Activated B cell treated with CpG ODN at 0.5 μM for 24 hours (primary cell): ENCODE measurements at places on chromosomes 3 and 15. TPM values are rescaled to one million over a fixed set of nuclear protein-coding genes. Genes with fewer than 3 reads are reported as not detected.
A peak's percentile ranks its signal among the peaks of the same experiment; 100 is the strongest.

The IMPG2 gene
- 0.20 and 0.29 TPM in 2 replicates for total RNA-seq

DNA sequence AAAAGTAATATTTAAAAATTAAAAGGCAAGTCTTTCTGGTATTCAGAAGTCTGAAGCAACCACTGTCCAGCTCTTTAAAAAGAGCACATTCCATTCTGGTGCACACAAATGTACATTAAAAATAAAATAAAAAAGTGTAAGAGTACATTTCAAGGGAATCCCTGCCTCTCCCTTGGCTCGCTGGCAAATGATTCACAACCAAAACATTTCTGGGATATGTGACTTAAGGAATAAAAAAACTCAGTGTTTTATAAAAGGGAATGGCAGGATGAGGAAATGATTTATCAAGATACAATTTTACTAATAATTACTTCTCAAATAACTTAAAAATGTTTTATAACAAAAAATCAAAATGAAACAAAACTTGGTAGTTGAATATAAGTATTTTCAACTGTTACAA is 23.8 kb upstream of the ANXA2 start:
- no peak for DNase-seq

DNA sequence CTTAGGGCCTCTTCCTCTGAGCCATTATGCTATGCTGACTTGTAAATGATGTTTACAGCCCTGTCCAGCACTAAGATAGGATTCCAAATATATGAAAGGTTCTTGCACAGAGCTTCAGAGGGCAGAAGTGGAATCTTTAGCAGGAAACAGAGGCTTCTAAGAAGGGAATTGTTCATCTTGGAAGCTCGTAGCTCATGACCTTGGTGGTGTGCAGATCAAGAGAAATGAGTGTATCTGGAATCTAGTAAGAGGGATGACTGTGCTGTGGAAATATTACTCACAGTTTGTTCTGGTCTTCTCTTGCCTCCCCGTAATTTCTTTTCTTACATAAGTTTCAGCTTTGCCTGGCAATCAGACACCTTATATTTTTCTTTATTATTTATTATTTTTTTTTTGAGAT is 175.8 kb downstream of the SPATA16 start:
- no peak for DNase-seq

DNA sequence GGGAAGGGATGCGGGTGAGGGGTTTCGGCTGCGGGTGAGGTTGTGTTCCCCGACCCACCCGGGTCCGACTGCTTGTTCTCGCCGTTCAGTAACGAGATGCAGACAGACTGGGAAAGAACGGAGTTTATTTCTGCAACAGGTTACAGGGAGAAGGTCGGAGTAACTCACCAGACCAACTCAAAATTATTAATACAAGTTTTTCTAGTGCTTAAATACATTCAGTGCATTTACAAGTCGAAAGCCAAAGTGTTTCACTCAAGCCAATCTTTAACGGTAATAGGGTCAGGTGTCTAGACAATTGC is 492 bp upstream of the HIGD1A start:
- no peak for DNase-seq

DNA sequence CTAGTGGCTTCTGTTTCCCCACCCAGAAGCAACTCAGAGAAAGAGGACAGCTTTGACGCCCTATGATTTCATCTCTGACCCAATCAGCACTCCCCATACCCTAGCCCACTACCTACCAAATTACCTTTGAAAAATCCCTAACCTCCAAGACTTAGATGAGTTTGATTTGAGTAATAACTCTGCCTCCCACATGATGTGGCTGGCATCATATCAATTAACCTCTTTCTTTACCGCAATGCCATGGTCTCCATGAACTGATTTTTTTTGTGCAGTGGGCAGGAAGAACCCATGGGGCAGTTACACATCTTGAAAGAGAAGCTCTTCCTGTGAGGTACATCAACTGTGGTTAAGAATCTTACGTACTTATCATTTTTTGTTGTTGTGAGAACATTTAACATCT is 25.5 kb upstream of the APOD start:
- no peak for DNase-seq

- DNase-seq, result no peak
These were observed 246.6 kb upstream of the PROK2 start for GRCh38 chr3:72031581-72031980.

DNA sequence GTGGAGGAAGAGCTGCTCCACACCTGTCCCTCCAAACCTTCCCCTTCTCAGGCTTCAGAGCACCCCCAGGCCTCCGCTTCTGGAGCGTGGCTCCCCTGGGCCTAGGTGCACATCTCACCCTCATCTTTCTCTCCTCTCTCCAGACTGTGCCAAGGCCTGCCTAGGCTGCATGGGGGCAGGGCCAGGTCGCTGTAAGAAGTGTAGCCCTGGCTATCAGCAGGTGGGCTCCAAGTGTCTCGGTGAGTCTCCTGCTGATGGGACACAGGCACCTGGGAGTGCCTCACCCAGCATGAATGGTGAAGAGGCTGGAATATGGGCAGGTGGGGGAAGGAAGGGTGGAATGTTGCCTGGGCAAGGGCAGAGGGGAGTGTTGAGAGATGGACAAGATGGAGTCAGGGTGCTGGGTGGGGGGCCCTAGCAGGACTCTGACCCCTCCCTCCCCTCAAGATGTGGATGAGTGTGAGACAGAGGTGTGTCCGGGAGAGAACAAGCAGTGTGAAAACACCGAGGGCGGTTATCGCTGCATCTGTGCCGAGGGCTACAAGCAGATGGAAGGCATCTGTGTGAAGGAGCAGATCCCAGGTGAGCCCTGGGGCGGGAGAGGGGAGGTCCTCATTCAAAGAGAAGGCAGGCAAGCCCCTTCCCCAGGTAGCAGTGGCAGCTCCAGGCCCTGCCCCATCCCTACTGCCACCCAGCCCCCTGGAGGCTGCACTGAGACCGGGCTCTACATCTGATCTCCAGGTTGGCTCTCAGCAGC is 9.1 kb downstream of the PRRT3 start:
- no peak for DNase-seq

- DNase-seq, result no peak
These were observed 47.0 kb upstream of the DLG1 start for GRCh38 chr3:197345390-197345789.

GRCh38 chr3:56121716-56122115 is 346.6 kb downstream of the ERC2 start:
- DNase-seq, result no peak

DNA sequence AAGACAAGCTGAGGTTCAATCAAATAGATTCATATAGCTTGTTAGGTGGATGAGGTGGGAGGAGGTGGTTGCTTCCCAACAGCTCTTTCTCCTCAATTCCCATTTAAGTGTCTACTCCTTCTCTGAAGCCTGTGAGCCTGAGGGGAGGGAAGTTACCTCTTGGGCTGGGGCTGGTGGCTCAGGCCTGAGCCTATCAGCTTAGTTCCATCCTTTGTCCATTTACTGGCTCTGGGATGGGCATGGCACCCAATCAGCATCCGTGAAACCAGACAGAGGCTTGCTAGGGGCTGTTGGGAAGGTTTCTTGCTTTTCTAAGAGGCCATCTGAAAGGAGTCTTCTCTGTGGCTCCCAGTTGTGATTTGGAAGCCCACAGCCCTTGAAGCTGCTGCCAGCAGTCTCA is 57.3 kb downstream of the TAMM41 start:
- DNase-seq, result no peak

The IL12A gene
- total RNA-seq, result 7.0 and 7.8 TPM in 2 replicates

DNA sequence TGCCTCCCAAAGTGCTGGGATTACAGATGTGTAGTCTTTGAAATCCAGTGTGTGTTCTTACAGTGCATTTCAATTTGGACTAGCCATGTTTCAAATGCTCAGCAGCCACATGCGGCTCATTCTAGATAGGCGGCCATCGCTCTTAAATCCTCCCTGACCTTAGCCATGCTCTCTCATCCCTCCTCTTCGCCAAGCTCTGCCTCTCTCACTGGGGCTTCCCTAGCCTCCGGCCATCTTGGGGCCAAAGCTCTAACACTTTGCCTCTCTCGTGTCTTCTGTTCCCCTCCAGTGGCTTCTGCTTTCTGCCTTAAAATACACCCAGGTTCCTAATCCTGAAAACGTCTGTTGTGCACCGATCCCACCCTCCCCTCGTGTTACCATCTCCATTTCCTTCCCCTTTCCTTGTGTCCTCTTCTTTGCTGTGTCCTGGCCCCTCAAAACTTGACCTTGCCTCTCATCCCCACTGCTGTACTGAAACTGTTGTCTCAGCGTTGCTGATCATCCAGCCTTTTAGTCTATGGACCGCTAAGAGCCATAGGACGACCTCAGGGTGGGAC is 1.4 kb upstream of the GHRL start:
- no peak for DNase-seq

DNA sequence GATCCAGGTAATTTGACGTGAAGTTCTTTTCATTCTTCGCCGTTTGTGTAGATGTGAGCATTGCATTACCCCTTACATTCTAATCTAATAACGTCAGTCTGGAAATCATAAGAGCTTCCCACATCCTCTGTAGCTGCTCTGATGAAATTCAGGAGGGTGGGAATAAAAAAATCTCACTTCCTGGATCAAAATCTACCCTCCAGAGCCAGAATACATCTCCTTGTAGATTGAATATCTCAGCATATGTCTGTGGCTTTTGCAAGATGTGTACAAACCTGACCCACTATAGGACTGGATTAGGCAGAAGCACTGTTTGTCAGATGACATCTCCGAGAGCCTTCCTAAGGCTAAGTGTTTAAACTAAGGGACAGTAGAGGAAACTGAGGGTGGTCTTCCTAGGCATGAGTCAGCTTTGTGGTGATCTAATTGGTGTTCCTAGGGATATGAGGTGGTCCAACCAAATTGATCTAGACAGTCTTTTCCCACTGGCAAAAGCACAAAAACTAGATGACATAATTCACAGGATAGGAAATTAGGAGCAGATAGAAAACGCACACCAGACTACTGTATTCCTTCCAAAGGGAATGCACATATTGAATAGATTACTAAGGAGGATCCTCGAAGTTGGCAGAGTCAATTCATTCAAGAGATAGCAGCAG is 216.3 kb upstream of the LRTM1 start:
- no peak for DNase-seq

The THAP10 gene
- 0.27 and 0.34 TPM in 2 replicates for total RNA-seq

The SERINC4 gene
- total RNA-seq, result 0.11 and 0.20 TPM in 2 replicates

The DPPA2 gene
- total RNA-seq, result not detected in 2 replicates

The DNAH12 gene
- 0.05 and 0.22 TPM in 2 replicates for total RNA-seq

The ABI3BP gene
- not detected in 2 replicates for total RNA-seq

- DNase-seq, result no peak
These were observed 4.3 kb upstream of the MTFMT start for GRCh38 chr15:65033659-65034269.

DNA sequence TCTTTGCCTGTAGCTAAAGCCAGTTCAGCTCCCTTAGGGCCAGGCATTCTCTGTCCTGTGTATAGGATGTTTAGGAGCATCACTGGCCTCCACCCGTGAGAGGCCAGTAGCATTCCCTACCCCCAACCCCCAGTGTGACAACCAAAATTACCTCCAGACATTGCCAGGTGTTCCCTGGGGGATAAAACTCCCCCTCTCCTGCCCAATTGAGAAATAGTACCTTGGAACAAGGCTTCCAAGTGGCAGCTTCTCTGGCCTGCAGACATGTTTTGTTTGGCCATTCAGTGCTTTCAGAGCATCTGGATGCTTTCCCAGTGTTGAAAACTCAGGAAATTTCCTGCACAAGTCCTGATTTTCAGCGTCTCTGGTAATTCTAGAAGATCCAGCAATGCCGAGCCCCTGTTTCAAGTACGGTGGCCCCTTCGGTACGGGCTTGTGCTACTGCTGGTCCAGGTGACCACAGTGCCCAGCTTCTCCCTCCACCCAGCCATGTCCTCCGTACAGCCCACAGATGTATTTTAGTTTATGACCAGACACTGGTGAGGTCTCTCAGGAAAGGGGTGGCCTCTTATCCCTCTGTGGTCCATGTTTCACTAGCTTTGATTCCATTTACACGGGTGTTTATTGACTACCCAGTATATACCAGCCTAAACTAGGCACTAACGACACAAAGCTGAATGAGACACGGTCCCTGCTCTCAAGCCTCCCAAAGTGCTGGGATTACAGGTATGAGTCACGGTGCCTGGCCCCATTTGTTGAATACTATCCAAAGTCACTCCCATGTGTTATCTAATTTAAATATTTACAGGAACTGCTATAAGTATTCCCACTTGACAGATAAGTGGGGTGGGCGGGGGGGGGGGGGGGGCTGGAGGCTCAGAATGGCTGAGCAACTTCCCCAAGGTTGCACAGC is 125.4 kb upstream of the RAD18 start:
- no peak for DNase-seq

GRCh38 chr3:47664519-47664918 is 85.9 kb upstream of the CSPG5 start:
- DNase-seq, result no peak

DNA sequence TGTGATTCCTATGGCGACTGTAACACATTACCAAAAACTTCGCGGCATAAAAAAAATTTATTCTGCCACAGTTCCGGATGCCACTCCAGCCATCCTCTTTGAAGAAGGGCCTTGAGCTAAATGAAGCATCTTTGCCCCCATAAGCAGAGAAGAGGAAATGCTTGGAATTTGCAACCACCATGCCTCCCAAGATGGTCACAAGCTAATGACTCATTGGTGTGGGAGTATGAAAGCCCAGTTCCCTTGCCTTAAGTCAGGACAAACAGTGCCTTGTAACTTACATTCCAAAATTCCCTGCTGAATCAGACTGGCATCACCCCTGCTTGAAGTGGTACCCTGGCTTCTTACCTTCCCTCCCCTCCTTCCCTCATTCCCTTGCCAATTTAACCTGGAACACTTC is 1077.4 kb downstream of the EPHA3 start:
- DNase-seq, result no peak

DNA sequence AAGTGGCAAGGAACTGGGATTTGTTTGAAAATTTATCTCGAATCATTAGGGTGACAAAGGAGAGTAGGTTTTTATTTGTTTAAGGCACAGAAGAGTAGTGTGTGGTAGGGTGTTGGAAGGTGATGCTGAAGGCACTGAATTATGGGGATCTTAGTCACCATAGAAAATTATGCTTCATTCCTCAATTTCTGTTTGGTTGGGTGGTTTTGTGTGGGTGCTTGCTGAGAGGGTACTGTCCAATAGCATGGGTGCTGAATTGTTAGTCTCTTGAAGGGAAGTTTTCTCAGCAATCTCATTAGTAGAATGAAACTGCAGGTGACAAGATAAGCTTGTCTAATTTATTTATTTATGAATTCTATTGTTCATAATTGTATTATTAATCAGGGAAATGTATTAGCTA is 610.9 kb downstream of the AGBL1 start:
- DNase-seq, result no peak

- no peak for DNase-seq
These were observed 1039.1 kb downstream of the NAALADL2 start for GRCh38 chr3:175898194-175898593.

DNA sequence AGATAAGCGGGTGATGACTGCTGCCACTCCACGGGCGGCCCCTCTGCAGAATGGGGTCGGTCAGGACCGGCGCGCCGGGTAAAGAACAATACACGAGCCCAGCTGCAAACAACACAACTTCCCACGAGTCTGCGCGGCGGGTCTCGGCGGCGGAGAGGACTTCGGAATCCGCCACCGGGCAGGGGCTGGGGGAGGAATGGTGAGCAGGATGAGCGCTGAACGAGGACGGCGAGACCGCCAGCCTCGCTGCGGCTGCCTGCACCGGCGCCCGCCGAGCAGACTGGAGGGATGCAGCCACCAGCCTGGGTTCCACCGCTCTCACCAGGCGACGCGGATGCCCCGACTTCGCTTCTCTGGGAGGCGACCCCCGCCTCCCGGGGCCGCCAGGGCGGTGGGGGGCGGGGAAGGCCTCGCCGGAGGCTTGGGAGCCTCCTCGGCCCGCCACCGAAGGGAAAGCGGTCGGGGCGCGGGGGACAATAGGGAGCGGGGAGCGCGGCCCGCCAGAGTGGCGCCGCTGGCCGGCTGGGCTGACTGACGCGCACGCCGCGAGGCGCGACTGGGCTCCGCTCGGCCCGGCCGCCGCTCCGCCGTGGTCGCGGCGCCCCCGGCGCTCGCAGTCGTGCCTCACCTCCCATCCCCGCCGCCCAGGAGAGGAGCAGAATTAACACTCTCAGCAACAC is 515 bp downstream of the ADAM10 start:
- peak; percentile 55 for DNase-seq
